Activated T-cell treated with anti-CD3 and anti-CD28 coated beads, Interleukin-2, amount 50 U/mL, for 1 hour (primary cell): ENCODE measurements at places on chromosomes 6 and 20.

DNA sequence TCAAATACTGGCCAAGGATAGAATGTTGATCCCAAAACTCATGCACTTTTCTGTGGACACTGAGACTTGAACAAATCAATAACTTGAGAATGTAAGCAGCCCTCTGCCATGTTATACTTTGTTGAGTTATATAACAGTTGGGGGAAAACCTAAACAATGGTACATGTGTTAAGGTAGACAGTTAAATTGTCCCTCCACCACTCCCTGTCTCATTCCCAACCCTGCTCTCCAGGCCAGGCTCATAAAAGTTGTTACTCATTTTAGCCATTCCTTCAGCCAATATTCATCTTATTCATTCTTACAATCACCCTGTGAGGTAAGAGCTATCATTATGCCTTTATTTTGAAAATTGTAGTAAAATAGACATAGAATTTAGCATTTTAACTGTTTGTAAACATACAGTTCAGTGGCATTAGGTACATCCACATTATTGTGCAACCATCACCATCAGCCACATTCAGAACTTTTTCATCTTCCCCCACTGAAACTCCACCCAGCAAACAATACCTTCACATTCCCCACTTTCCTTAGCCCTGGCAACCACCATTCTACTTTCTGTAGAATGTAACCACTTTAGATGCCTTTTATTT, 38.2 kb upstream of the IER3 start:
- no peak for DNase-seq

- no peak for DNase-seq
These were observed 136.1 kb downstream of the PDSS2 start for GRCh38 chr6:107323133-107323785.

DNA sequence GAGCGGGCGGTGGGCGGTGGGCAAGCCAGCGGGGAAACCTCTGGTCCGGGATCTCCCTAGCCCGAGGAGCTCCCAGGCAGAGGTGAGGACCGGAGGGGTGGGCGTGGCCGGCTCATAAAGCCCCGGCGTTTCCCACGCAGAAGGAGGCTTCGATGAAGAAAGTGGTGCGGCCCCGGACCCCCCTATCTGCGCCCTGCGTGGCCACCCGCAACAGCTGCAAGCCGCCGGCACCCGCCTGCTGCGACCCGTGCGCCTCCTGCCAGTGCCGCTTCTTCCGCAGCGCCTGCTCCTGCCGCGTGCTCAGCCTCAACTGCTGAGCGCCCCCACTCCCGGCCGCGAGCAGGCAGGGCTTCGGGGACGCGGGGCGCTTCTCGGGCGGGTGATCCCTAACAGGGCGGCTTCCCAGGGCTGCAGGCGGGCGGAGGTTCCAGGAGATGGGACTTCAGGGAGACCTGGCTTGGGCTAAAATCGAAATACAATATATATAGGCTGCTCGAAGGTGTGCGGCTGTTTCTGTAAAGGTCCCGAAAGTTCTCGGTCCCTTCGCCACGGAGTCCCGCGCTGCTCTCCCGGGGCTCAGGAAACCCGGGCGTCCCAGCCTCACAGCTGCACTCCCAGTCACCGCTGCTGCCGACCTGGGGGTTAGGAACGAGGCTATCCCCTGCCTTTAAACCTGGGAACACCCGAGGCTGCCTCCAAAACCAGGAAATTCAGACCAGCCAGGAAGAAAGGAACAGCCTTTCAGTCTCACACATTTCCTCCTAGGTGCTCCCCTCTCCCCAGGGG, 27.8 kb downstream of the ASIP start:
- peak; percentile 42 for DNase-seq

- no peak for DNase-seq
These were observed 32.3 kb upstream of the SLC22A23 start for GRCh38 chr6:3489027-3489757.

GRCh38 chr6:4280707-4281106, 145.3 kb upstream of the ECI2 start:
- no peak for DNase-seq

DNA sequence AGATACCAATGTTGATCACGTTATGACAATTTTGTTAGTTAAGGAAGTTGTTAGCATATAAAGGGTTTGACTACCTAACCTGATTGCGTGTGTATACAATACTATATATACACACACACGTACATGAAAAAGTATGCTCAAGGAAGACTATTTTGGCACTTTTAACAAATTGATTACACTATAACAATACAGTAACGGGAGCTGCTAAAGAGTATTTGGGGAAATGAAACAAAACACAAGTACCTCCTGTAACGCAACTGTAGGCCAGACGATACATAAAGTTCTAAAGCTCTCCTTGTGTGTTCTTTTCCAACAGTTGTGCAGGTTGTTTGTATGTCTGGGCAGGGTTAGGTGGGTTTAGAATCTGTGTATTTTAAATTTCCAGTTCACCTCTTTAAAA, 98.7 kb downstream of the PLEKHG1 start:
- no peak for DNase-seq

GRCh38 chr20:60765821-60766403, 486.1 kb upstream of the CDH4 start:
- DNase-seq = no peak

DNA sequence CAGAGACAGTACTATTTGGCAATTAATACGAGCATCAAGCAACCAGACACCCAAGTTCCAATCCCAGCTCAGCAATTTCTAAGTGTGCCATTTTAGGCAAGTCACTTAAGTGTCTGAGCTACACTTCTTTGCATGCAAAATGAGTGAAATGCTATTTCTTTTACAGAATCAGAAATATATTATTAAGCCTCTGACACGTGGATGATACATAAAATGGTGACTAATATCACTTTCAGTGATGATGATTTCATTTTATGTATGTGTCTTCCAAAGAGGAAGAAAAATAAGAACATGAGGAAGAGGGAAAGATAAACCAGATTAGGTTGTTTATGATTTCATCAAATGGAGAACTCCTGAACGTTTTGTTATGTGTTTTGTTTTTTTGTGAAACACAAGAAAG, 158.6 kb downstream of the TSHZ2 start:
- DNase-seq = no peak

- no peak for DNase-seq
These were observed 501.9 kb downstream of the LMBRD1 start for GRCh38 chr6:69294862-69295261.

DNA sequence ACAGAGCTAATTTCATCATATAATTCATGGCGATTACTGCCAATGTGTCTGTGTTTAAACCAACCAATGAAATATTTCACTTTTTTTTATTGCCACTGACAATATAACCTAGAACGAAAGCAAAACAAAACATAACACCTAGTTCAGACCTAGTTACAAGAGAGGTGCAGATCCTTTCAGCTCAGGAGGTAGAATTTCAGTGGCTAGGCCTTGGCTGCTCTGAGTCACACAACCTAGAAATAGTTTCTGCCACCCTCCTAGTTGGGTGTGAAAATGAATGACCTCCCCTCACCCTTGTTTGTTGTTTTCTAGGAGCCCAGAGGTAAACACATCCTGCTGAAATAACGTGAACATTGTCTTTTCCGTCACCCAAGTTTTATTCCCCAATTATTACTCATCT, 356.3 kb downstream of the HTR1B start:
- no peak for DNase-seq

GRCh38 chr6:18457065-18457737, 70.1 kb downstream of the RNF144B start:
- no peak for DNase-seq

DNA sequence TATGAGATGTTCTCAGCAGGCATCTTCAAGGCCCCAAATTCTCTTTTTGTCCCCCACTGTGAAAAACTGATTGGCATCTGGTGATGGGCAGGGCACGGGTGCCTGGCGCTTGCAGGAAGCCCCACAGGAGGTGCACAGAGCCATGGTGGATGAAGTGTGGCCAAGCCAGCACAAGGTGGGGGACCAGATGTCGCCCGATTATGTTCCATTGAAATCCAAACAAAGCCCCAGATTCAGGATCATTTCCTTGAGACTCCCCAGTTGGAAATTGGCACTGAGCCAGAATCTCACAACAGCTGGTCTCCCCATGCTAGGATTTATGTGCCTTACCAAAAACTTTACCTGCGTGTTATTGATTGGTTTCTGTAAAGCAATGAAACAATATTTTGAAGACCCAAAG, 186.1 kb downstream of the ADAT2 start:
- DNase-seq = no peak

GRCh38 chr6:57315851-57316250, 1.6 kb upstream of the PRIM2 start:
- no peak for DNase-seq

DNA sequence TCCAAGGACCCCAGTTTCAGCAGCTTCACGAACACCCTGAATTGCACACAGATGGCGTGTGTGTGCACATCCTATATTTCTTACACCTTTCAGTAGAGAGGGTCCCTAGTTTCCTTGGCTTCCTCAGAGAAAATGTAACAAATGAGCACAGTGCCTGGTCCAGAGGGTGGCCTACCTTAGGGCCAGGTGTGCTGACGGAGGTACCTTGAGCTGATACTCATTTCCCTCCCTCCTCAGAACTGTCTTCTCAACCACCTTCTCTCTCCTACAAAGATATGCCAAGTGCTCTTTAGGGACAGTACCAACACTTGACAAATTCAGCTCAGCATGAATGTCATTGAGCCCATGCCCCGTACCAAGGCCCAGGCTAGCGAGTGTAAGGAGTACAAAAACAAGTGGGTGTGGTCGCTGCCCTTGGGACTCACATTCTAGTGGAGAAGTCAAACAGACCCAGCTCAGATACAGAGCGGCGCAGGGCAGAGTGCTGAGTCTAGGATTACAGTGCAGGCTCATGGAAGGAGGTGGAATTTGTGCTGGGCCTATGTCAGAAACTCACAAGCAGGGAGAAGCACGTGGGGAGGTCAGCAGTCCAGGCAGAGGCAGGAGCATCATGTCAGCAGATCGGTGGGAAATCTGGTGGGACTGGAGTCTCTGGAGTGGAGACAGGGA, 9.6 kb upstream of the BPHL start:
- DNase-seq = no peak

DNA sequence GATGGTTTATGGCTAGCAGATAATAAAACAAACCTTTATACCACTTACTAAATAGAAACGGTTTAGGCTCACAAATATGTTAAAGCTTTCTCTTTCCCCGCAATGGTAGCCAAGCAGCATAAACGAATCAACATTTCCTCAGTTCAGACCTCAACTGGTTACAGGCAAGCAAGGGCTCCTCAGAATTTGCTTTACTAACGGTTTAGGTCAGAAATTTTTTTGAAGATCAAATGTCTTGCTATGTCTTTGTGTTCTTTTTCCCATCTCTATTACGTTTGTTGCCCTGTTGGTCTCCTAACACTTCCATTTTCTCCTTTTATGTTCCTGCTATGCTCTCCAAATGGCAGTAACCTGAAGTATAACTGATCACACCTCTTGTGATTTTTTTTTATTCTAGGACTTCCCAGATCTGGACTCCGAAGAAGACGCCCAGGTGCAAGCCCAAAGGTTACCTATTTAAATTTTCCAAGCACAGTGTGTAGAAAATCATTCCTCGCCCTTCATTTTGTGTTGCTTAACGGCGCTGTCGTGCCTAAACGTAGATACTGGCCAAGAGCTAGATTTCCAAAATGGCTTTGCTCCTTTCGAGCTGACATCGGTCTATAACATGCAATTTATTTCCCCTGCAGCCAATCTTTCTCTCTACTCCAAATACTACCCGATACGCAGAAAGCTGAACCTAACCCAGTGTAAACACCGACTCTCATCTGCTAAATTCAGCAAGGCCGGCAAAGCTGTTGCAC, 717 bp upstream of the ASF1A start:
- DNase-seq = no peak
